ENCODE measurements at places on chromosomes 11 and 22.

DNA sequence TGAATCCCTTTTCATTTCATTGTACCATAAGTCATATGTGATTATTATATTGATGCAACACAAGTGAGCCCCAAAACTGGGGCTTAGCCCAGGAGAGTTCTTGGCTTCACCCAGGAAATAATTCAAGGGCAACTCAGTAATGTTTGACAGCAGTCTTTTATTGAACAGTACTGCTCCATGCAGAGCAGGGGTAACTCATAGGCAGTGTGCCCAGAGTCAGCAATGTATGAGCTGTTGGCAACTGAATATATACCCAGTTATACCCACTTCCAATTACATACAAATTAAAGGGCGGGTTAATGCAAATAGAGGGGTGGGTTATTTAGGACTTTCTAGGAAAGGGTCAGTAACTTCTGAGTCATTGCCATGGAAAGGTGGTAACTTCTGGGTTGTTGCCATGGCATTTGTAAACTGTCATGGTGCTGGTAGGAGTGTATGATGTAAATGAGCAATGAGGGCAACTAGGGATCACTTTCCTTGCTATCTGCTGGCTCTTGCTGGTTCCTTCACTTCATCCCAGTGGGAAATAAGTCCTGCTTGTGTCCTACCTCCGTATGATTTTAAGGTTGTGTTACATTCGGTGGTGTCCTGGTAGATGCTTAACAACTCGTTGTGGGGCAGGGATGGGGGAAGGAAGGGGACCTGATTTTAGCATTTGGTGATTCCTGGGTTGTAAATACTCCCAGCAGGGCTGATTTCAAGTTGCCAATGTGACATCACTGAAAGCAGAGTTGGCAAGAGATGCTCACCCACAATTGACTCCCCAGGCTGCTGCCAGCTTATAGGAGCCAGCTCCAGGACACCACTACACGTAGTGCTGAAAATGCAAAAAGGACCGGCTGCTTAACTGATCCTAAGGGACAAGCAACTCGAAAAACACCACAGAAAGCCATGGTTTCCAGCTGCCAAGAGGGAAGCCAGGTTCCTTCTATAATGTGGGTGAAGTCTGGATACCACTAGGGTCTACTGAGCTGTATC, 70.1 kb downstream of the SYT9 start:
- no peak for DNase-seq

GRCh38 chr22:41505511-41506220, 36.7 kb downstream of the ACO2 start:
- no peak for DNase-seq

- DNase-seq, result no peak
Measured at GRCh38 chr11:118201966-118202365, 22.8 kb downstream of the JAML start.

- DNase-seq, result no peak
Measured at GRCh38 chr11:47272706-47273105, 2.8 kb downstream of the MADD start.

DNA sequence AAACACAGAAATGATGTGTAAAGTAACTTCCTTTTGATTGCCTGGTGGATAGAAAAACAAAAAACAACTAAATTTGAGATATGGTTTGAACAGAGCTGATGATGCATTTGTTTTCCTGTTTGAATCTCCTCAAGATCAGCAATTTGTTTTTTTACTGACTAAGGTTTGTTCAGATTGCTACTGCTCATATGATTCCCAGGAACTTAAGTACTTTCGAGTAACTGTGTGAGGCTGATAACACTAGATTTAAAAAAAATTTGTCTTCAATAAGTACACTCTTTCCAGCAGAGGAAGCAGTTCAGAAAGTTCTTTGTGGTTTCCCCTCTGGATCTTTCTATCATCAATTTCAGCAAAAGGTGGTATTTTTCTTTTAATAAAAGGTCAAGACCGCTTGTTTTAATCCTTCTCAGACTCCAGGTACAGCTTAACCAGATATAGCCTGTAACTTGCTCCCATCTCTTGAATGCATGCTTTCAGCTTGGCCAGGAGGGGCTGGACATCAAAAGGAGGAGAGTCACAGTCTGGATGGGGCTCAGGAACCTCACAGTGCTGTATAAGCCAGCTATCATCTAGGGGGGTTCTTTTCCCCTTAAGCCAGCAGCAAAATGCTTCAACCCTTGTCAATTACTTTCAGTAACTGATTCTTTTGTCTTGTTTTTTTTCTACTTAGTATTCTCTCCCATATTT, 12.3 kb upstream of the MS4A6E start:
- no peak for DNase-seq

DNA sequence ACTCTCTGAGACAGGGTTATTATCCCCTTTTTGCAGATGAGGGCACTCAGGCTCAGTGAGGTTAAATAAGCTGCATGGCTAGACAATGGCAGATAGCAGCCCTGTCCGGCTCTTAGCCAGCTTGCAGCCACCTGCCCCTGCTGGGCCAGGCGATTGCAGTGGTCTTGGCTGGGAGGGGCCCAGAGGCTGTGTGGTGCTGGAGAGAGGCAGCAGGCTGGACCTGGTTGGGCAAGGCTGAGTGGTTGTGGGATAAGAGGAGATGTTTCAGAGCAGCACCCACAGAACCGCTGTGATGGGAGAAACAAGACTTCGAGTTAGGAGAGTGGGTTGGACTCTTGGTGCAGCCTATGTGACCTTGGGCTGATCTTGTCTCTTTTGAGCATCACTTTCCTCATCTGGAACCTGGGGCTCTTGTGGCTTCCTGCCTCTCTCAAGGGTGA, 25.5 kb downstream of the PTPRJ start:
- no peak for DNase-seq

GRCh38 chr22:41028841-41029240, 63.6 kb upstream of the EP300 start:
- no peak for DNase-seq

DNA sequence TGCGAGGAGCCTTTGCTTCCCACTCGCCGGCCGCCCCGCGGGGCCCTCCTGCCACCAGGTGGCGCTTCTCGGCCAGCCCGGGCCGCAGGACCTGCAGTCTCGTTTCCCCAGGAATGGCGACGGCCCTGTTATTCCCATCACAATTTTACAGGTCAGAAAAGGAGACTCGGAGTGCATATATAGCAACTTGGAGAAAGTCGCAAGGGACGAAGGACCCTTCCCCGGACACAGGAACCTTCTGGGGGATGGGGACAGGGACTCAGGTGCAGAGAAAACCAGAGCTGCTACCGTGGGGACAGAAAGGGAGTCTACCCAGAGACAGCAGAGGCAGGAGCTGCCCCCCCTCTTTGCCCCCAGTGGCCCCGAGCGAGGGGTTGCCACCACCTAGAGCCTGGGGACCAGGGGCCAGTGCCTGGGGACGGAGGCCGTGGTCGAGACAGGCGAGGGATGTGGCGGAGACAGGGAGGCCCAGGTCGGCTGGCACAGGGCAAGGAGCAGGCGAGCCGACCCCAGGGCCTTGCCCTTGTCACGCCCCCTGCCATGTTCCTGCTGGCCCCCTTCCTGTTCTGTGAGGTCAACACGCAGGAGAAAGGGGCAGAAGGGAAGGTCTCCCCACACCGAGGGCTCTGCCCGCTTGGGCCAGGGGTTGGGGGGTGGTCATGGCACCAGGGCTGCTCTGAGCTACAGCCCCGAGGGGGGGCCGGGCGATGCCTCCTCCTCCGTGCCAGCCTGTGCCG, 3.5 kb upstream of the KRTAP5-6 start:
- DNase-seq, result peak; percentile 94

DNA sequence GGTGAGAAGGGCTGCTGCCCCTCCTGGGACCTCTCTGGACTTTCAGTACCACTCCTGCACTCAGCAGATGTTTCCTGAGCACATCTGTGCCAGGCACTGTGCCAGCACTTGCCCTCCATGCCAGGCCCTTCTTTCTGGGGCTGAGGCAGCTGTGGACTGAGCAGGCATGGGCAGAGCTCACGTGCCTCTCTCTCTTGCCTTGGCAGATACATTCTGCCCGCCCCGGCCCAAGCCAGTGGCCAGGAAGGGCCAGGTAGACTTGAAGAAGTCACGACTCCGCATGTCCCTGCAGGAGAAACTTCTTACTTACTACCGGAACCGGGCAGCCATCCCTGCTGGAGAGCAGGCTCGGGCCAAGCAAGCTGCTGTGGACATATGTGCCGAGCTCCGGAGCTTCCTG, 8.3 kb upstream of the ATF4 start:
- no peak for DNase-seq

- no peak for DNase-seq
Measured at GRCh38 chr11:14916403-14916802, 24.4 kb upstream of the CYP2R1 start.
